ENCODE measurements at places on chromosomes 2 and 18.

DNA sequence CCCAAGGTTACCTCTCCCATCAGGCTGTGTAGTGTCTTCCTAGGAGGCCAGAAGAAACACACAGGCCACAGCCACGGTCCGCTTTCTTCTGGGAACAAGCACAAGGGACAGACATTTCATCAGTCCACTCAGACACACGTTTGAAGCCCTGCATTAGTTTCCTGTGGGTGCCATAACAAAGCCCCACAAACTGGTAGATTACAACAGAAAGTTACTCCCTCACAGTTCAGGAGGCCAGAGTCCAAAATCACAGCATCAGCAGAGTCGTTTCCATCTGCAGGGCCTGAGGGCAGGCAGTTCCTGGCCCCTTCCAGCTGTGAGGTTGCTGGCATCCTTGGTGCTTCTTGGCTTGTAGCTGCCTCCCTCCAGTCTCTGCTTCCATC lies 8.8 kb upstream of the PRLH start:
- no peak for DNase-seq

DNA sequence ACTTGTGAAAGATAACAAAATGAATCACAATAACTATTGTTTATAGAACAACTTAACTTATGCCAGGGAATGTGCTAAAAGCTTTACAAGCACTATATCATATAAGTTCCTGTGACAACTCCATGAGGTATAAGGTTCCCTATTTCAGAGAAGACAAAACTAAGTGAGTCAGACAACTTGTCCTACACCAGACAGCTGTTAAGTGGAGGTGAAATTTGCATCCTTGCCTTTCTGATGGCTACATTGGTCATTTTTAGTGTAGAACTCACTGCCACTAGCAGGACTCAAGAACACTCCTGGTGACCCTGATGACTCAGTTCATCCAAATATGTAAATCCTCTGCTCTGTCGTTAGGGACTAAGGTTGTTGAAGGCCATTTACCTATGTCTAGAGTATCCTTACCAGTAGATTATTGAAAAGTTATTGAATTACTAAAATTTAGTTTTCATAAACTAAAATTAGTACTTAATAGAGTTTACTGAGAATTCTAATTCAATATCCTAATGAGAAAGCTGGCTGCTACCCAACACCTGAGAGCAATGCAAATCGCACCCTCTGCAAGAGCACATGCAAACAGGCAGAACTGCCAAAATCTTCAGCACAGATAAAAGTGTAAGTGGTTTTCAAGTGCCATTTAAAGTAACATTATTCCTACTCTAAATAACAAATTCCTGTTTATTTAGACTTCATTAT lies 636.2 kb downstream of the NRXN1 start:
- no peak for DNase-seq

- no peak for DNase-seq
Observed at GRCh38 chr18:33603454-33603853, 25.4 kb downstream of the ASXL3 start.

DNA sequence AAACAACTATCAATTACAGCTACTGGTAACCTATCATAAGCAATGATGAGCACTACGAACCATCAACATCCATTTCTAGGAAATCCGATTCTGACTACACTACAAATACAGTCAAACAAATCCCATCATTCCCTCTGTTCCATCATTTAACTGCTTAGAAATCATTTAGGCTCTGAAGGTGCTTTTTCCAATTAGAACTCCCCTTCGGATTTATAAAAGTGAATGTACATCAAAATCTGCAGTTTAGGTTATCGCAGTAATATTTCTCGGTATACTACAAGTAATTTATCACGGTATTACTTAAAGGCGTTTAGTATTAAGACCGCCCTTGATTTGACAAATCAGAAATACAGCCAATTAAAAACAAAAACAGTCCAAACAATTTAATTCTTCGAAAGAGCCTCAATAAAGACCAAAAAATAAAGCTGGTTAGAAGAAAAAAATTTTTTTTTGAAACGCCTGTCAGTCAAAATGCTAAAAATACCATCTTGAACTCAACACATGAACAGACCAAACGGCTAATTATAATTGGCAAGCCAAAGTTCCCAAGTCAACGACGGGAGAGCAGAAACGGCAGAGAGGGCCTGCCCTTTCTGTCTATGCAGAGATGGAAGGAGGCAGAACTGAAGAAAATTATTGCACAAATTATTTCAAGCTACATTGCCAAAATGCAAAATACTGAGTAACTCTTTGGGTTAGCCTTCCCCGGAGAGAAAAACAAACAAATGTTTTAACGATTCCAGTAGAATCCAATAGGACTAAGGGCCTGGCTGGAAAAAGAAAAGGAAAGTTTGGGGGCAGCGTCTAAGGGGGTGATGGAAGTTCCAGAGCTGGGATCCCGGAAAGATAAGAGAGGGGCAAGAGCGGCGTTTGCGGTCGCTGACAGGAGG lies 1.2 kb downstream of the VPS54 start:
- DNase-seq = no peak

GRCh38 chr18:56389190-56389589 lies 249.2 kb downstream of the TXNL1 start:
- no peak for DNase-seq

DNA sequence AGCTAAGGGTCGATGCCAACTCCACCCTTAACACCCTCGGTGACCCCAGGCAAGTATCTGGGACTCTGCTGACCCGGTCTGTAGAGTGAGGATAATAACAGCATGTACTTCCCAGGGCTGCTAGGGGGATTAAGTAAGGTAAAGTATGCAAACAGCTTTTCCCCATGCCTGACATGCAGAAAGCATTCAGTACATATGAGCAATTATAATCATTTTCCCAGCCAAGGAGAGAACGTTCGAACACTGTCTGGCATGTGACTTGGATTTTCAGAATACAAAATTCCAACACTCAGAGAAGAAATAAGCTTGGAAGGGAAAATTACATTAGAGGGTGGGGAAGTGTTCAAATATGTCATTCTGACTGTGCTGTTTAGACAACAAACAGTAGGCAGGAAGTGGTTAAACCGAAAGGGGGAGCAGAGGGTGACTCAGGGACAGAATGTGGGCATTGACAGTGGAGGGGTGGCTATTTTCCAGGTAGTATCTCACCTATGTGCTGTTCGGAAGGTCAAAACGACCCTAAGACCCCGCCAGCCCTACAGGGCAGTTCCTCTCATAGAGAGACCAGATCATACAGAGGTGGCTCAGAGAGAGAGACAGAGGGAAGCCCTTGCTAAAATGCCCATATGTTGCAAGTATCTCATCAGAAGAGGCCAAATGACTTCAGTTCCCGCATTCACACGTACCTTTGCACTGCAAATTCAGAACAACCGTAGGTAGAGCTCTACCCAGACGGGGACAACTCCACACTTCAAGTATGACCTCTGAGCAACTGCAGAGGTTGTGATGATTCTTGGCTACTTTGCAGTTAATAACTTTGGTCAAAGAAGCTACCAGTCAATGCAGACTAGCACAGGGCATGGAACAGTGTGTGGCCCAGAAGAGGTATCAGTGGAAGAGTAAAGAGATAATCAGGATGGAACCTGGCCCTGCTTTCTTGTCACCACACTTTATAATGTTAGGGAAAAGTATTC lies 14.8 kb downstream of the ASPRV1 start:
- DNase-seq = peak; percentile 49

DNA sequence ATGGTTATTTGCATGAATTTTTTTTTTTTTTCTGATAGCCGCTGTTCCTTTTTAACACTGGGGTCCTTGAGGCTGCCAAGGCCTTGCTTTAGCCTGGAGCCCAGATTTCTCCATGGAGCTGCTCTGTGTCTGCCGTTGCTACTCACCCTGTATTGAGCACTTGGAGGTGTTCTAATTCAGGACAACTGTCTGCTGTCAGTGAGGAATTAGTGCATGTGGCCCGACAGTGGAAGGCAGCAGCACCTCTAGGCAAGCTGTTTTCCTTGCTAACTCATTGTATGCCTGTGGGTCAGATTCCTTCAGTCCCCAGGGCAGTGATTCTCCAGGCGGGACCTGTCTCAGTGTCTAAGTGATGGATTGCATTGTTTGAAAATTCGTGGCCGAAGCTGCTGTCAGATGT lies 147.7 kb upstream of the DPP10 start:
- DNase-seq = no peak

GRCh38 chr2:166157578-166157977 lies 29.8 kb upstream of the SCN1A start:
- no peak for DNase-seq

DNA sequence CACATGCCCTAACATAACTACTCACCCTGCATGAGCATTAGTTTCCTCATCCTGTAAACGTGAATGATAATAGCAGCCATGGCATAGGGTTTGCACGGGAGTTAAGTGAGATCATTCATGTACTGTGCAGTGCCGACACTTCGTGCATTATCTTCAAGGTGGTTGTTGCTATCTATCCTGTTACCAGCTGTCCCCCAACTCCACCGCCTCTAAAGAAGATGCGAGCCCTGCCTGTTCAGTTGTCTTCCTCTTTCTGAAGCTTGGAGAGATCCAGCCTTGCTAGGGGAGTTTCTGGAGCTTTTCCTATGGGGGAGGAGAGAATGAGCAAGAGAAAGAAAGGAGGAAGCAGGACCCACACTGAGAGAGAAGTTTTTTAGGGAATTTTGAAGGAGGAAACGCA lies 34.4 kb downstream of the YPEL5 start:
- DNase-seq = no peak
